Karpas-422 (cell line): ENCODE measurements at places on chromosomes 2 and 18. TPM values are rescaled to one million over a fixed set of nuclear protein-coding genes. Genes with fewer than 3 reads are reported as not detected.
A peak's percentile ranks its signal among the peaks of the same experiment; 100 is the strongest.

Gene RSAD2
- 2.7 and 12.4 TPM in 2 replicates for total RNA-seq

- DNase-seq, result no peak
Observed at GRCh38 chr18:34726286-34727004, 16.3 kb downstream of the DTNA start.

- no peak for DNase-seq
Observed at GRCh38 chr18:35457140-35457704, 40.5 kb downstream of the INO80C start.

GRCh38 chr2:31812051-31812798, 198.6 kb downstream of the MEMO1 start:
- peak; percentile 70 for DNase-seq

GRCh38 chr2:120272763-120273481, 20.3 kb downstream of the RALB start:
- DNase-seq, result no peak

GRCh38 chr2:78940998-78941397, 84.5 kb upstream of the REG3G start:
- DNase-seq, result peak; percentile 55

GRCh38 chr2:239444626-239445577, 44.1 kb upstream of the HDAC4 start:
- no peak for DNase-seq

DNA sequence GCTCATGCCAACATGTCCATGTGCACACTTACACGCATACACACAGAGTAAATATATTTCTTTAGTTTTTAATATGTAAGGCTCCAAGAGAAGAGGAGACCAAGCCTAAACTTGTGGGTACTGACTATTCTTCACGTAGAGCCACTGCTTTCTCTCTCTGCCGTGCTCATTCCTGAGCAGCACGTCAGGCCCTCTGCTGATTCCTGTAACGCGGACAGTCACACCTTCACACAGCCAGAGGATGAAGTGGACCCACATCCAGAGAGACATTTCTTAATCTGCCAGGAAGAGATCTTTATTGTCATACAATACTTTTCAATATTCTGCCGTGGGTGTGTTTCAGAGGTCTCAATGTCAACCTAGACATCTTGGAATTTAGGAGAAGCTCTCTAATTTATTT, 560.7 kb downstream of the STK39 start:
- DNase-seq, result no peak

- no peak for DNase-seq
Observed at GRCh38 chr2:105802587-105802986, 57.9 kb downstream of the NCK2 start.
